GM12892 (cell line): ENCODE measurements at places on chromosomes 7 and 10.

GRCh38 chr10:95268438-95268837, 22.4 kb downstream of the PDLIM1 start:
- no peak for DNase-seq

DNA sequence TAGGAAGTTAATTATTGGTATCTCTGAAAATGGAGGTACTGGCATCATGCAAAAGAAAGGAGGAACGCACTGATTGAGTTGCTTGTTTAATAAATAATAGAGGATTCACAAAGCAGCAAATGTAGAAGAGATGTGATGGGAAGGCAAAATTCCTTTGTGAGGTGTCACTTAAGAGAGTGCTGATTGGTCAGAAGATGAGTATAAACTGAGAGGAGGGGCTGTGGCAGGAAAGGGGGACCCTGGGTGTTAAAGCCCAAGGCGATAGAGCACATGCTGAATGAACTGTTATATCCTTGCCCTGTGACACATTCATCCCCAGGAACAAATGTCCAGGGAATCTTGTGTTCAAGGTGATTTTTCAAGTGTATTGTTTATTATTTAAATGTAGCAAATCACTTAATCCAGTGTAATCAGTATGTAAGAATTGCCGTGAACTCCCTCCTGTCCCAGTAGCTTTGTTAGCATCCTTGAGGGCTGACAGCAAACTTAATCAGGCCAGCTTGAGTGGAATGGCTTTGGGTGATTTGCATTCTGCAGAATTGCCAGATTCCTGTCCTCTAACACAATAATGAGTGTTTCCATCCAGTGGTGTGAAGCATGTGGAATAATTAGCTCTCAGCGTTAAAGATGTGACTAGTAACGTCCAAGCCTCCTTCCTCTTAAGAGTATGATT, 111.9 kb downstream of the CHN2 start:
- DNase-seq, result no peak

- no peak for DNase-seq
Measured at GRCh38 chr10:109939315-109939961, 16.1 kb upstream of the XPNPEP1 start.

DNA sequence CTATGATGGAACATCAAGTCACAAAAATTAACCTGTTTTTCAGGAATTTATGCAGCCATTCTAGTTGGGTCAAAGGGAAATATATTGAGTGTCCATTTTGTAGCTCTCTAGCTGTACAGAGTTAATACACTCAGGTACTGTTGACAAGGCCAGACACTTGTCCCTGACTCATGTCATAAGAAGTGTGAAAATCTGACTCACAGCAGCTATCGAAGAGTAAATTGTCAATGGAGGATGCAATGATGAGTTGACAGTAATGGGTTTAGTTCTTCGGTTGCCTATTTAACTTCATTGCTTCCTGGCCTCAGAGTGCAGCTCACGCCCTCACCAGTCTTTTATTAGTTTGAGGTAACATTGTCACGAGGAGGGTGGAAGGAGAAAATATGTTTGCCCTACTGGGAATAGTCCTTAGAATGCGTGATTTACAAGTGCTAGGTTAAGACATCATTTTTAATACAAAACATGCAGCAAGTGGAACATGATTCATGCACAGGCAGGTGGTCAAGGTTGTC, 255.1 kb downstream of the XPNPEP1 start:
- DNase-seq, result no peak

DNA sequence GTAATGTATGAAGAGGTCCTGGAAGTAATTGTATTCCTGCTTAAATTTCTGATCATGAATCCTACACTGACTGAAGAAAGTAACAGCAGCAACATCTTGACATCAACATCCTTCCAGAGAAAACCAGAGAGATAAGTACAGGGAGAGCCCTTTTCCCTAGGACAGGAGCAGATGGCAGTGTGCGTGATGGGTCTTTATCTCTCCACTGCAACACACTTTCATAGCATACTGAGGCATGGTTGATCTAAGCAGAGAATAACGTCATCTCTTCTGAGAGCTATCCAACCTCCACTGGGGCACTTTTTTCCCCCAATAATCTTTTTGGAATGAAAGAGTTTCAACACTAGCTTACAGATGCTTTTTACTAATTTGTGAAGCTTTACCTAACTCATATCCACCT, 342 bp downstream of the OR2A25 start:
- DNase-seq, result no peak

GRCh38 chr7:107029061-107029763, 15.3 kb upstream of the PRKAR2B start:
- no peak for DNase-seq

- DNase-seq, result no peak
Measured at GRCh38 chr7:131302446-131302845, 25.2 kb upstream of the MKLN1 start.

GRCh38 chr7:4079956-4080355, 602.1 kb upstream of the FOXK1 start:
- DNase-seq, result no peak

DNA sequence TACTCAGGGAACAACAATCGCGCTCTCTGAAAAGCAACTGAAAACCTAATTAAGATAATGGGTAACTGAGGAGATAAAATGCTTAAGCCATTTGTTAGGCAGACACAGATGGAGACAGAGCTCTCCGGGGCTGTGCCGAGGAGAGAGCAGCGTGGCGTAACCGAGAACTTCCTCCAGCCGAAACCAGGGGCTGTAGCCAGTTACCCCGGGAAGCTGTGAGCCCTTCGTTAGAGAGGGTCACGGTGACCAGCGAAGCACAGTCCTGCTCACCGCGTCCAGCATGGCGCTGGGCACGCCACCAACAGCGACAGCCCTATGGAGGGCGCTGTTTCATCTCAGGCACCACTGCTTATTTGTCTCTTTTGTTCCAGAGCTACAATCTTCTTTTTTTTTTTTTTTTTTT, 16.1 kb downstream of the PAPOLB start:
- DNase-seq, result no peak

GRCh38 chr10:15083674-15084501, 4.7 kb downstream of the ACBD7 start:
- DNase-seq, result no peak

DNA sequence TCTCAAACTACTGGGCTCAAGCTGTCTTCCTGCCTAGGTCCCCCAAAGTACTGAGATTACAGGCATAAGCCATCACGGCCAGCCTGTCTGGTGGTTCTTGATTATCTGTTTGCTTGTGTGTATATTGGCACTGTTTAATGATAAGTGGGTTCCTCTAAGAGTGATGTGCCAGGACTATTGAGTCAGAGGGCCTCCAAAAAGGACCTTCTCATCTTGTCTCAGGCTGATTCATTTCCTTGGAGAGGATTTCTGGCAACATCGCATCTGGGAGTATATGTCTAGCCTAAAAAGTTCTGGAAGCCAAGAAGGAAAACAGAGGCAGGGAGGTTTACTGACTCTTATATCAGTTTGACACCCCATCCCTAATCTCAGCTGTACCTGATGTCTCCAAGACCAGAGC, 27.1 kb upstream of the AKAP9 start:
- no peak for DNase-seq
